Astrocyte of the hippocampus (primary cell): ENCODE measurements at places on chromosomes 7 and 10.

DNA sequence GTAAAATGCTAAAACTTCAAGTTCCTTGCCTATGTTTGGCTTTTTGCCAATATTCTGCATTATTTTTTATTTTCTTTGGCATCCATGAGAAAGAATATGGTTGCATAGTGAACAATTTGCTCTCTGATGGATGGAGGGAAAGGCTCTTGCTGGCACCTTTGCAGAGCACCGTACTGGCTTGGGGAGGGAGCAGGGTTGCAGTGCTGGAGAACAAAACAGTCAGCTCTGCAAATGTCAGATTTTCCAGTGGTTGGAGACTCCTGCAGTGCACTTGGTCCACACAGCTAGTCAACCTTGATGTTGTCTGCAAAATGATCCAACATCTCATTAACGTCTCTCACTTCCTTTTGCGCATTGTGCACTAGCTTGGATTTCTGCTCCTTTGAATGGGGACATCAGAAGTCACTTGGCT, 100.8 kb downstream of the ANLN start:
- peak; percentile 31 for DNase-seq

- DNase-seq = no peak
These were observed 180.2 kb upstream of the FAM3C start for GRCh38 chr7:121576148-121576917.

- peak; percentile 5 for DNase-seq
These were observed 59.4 kb downstream of the EBLN1 start for GRCh38 chr10:22158426-22158825.

DNA sequence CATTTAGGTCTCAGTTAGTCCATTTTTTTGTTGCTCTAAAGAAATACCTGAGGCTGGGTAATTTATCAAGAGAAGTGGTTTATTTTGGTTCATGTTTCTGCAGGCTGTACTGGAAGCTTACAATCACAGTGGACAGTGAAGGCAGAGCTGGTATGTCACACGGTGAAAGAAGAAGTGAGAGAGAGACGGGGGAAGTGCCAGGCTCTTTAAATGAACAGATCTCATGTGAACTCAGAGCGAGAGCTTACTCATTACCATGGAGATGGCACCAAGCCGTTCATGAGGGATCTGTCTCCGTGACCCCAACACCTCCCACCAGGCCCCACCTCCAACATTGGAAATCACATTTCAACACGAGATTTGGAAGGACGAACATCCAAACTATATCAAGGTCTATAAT, 18.9 kb upstream of the PNLIPRP3 start:
- DNase-seq = no peak

GRCh38 chr7:94701555-94701973, 45.6 kb upstream of the SGCE start:
- DNase-seq = peak; percentile 83

DNA sequence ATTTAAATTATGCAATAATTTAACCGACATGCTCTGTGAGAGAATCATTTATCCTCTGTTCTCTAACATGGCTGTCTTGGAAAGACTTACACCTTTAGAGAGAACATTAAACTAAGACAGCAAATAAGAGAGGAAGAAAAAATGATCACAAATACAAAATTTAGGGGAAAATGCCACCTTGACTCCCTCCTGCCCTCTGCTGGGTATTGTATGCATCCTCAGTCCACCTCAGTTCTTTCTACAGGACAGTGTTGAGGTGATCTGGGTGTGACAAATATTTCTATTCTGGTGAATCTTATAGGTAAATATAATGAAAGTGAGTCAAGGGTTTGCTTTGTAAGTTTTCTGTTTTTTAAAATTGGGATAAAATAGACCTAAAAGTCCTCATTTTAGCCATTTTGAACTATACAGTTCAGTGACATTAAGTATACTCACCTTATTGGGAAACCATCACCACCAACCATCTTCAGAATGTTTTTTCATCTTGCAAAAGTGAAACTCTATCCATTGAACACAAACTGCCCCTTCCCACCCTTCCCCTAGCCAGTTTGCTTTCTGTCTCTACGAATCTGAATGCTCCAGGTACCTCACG, 61.5 kb upstream of the ELMO1 start:
- peak; percentile 45 for DNase-seq

DNA sequence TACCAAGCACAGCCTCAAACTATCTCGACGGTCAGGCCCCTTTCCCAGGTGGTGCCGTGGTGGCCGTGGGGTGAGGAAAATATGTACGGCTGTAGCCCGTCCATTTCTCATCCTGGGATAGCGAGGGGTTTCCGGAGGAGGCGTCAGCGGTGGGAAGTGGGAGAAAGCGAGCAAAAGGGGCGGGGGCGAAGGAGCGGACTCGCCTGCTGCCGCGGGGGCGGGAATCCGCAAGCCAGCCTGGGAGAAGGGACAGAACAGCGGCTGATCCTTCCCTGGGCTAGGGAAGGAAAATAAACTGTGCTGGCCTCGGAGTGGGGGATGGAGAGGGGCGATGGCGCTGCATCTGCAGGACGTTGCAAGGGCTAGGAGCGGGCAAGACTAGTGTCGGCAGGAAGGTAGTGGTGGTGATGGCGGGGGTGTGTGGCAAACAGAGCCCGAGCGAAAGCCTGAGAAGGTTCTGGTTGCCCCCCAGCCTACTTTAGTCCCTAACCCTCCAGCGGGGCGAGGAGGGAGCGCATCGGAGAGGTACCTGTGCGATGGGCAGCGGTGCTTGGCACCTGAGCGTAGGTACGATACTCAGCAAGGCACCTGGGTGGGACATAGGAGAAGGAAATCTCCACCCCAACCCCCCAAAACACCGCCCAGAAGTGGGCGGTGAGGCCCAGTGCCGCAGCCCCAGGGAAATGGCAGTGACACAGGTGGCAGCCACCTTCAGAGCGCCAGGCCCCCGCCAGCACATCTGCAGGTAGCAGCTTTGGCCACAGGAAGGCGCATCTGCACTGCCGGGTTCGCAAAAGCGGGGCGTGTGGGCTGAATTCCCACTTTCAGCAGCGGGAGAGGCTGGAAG, 49.9 kb upstream of the STEAP1B start:
- DNase-seq = peak; percentile 73

DNA sequence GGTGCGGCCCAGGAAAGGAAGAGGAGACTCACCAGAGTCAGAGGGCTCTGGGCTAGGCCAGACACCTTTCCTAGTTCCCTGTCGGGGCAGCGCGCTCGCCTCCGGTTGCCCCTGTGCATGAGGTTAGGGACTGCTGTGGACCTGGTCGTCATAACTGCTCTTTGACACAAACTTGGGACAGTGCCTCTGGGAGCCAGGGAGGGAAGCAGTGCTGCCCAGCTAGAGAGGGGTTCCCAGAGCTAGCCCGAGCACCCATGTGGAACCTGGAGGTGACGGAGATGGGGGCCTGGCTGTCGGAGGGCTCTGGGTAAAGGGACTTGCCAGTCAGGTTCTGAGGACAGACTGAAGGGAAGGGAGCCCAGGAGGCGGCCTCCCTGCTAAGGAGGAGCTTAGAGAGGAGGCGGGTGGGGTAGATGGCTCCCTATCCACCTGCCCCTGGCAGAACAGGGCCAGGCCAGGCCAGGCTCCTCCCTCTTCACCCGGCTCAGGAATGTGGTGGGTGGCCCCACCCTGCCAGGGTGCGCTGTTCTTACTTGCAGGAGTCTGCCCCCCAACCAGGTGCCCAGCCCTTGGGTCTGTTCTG, 29.7 kb downstream of the AGAP3 start:
- peak; percentile 41 for DNase-seq

DNA sequence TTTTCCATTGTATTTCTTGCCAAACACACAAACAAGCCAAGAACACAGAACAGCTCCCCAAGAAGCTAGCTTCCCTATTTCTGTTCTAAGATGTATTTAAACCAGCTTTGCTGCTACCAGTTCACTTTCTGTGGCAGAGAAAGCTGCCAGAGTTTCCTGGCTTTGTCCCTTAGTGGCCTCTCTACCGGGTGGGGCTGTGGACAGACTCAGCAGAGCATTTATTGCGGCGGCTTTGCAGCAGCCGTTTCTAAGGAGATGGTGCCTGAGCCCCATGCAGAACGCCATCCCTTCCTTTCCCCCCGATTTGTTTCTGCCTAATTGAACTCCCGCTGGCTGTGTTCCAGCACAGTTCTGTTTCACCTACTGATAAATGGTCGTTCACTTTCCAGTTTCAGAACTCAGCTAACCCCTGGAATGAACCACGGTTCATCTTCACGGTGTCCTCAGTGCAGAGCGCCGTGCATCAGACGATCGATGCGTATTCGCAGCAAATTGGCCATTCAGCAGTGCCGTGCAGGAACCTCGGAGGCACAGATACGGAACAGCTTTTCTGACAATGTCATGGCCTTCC, 33.8 kb upstream of the SFMBT2 start:
- peak; percentile 29 for DNase-seq

DNA sequence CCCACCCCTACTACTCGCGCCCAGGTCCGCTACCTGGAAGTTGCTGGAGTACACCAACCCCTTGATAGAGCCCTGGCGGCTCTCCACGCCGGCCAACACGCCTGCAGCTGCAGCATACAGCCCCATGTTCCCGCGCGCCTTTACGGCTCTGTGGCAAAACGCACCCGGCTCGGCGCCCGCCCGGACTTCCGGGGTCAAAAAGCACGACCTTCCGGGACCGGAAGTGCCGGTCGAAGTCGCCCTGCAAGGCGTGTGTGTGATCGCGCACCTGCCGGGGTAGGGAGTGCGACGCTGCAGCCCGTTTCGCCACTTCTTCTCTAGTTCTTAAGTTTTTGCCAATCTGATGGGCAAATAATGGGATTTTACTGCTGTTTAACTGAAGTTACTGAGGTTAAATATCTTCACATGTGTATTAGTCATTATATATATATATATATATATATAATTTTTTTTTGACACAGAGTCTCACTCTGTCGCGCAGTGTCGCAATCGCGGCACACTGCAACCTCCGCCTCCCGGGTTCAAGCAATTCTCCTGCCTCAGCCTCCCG, at the start of gene NSUN5:
Gene NSUN5 (minus strand): TSS at position 162 of the 550 bp plus-strand sequence. CDS start 36 bp downstream, at position 126.
- DNase-seq = peak; percentile 75

GRCh38 chr7:105769901-105770628, 106.3 kb downstream of the ATXN7L1 start:
- no peak for DNase-seq

GRCh38 chr10:63221950-63222349, 88.8 kb downstream of the NRBF2 start:
- DNase-seq = no peak

- DNase-seq = no peak
These were observed 206.9 kb downstream of the PTEN start for GRCh38 chr10:88070080-88070880.

GRCh38 chr10:76309741-76310587, 878.5 kb downstream of the LRMDA start:
- DNase-seq = peak; percentile 70
